ENCODE measurements at places on chromosomes 7 and 10. TPM values are rescaled to one million over a fixed set of nuclear protein-coding genes. Genes with fewer than 3 reads are reported as not detected.

Gene STAG3
- 3.2 TPM for polyA plus RNA-seq

Gene SYCE1
- 0.40 TPM for polyA plus RNA-seq

Gene PTN
- 20.0 TPM for polyA plus RNA-seq

Gene FAM237B
- polyA plus RNA-seq, result not detected

Gene CYP3A4
- polyA plus RNA-seq, result 0.25 TPM

Gene AGMO
- 0.44 TPM for polyA plus RNA-seq

Gene MPLKIP
- polyA plus RNA-seq, result 39.6 TPM

Gene CALD1
- polyA plus RNA-seq, result 586 TPM

Gene TMEM139
- polyA plus RNA-seq, result 1.2 TPM

Gene EVX1
- polyA plus RNA-seq, result not detected

Gene TNPO3
- polyA plus RNA-seq, result 18.6 TPM

Gene TUBB8
- polyA plus RNA-seq, result 0.10 TPM

Data from ovary (tissue), 10 donors.